ENCODE measurements at places on chromosomes 11 and 22.

- DNase-seq: no peak
Measured at GRCh38 chr22:48887394-48888332, 940.0 kb downstream of the BRD1 start.

GRCh38 chr22:20141186-20142077 is 9.4 kb downstream of the CCDC188 start:
- no peak for DNase-seq

DNA sequence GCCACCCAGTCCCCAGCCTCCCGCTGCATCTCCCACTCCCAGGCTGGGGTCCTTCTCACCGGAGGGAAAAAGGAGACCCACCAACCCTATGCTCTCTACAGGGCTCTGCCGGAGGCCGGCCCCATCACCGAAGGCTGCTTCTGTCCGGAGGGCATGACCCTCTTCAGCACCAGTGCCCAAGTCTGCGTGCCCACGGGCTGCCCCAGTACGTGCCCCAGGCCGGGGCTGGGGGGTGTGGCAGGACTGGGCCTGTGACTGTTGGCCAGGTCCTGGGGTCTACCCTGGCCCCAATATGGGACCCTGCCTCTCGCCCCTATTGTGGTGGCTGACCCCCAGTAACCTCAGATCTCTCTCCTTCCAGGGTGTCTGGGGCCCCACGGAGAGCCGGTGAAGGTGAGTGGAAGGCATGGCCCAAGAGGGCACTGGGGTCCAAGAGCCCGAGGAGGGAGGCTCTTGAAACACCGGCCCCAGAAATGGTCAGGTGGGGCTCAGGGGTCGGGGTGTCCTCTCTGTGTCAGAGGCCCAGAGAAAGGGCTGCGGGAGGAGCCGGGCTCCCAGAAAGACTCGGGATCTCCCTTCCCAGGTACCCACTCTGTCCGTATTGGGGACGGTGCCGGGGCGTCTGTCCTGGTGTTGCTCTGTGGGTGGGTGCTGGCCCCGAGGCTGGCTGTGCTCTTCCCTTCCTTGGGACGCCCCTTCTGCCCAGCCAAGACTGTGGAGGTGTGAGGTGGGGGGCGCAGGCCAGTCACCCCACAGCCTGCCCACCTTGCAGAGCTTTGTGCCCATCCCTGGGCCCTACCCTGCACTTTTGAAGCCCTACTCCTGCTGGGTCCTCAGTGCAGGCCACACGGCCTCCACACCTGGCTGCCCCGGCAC is 26.1 kb upstream of the MUC5B start:
- no peak for DNase-seq

DNA sequence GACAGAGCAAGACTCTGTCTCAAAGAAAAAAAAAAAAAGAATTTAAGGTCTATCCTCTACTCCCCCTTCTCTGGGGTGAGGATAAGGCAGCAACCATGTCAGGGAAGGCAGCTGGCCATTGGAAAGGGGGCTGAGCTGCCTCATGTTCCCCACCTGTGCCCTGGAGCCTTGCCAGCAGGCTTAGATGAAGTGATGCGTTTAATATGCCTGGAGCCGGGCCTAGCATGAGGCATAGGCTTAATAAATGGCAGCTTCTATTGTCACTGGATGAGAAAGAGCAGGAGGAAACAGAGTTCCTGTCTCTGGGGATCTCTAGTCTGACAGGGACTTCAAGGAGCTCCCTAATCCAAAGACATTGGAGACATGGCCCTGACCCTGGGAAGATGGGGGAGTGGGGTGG is 3.2 kb upstream of the KCNE3 start:
- no peak for DNase-seq

DNA sequence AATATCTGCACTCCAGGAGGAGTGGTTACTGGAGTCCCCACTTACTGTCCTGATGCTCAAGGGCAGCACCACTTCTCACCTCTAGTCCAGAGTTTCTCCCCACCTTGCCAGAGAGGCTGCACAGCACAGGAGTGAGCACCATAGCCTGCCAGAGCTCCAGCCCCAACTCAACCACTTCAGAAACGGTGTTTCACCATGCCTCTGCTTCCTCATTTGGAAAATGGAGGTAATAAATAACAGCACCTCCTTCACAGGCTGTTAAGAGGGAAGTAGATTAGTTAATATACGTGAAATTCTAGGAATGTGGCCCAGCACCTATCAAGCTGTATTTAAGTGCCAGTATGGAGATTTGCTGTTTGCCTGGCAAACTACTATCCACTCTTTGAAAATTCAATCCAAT is 63.0 kb downstream of the GALNT18 start:
- no peak for DNase-seq

DNA sequence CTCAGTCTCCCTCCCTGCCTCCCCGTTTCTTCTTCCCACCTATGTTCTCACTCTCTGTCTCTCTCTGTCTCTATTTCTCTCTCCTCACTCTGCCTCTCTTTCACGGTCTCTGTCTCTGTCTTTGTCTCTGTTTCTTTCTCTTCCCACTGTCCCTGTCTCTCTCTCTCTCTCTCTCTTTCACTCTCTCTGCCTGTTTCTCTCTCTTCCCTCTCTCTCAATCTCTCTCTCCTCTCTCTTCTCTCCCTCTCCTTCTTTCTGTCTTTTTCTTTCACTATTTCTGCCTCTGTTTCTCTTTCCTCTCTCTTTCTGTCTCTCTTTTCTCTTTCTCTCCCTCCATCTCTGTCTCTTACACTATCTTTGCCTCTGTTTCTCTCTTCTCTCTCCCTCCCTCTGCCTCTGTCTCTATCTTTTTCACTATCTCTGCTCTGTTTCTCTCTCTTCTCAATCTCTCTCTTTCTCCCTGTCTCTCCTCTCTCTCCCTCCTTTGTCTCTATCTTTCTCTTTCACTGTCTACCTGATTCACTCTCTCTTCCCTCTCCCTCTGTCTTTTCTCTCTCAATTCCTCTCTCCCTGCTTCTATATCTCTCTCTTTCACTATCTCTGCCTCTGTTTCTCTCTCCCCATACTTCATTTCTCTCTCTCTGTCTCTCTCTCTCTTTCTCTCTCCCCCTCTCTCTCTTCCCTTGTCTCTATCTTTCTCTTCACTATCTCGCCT is 5.4 kb downstream of the APLNR start:
- DNase-seq: no peak

GRCh38 chr11:72924568-72925190 is 110.5 kb downstream of the ATG16L2 start:
- no peak for DNase-seq

DNA sequence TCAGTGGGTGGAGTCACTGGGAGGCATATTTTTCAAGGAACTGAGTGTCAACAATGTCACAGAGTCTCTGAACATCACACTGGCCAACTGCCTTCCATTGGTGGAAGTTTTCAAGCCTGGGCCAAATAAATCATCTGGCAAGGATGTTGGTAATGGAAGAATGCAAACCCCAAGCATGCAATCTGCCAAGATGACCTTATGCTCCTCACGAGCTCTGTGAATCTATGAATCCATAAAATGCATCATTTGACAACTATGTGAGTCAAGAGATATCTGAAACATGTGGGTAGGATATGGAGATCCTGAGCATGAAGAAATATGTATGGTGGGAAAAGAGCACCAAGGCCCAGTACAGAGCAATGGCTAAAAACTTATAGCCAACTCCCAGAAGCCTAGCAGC is 122.2 kb downstream of the PLEKHA7 start:
- no peak for DNase-seq

GRCh38 chr22:42978453-42979103 is 36.4 kb downstream of the PACSIN2 start:
- no peak for DNase-seq

DNA sequence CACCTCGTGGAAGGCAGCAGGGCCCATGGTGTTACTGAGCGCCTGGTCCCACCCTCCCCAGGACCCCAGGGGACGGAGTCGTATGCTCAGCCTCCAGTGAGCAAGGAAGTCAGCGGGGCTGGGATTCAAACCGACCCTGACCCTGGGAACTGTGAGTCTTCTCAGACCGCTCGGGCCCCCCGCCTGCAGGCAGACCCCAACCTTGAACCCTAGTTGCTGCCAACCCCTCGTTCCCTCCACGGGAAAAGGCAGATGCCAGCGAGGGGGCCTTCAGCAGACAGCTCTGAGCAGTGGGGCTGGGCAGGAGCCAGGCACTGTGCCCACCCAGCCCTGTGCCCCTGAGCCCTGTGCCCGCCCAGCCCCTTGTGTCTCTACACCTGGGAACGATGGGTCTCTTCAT is 6.4 kb downstream of the SLC16A8 start:
- DNase-seq: no peak

DNA sequence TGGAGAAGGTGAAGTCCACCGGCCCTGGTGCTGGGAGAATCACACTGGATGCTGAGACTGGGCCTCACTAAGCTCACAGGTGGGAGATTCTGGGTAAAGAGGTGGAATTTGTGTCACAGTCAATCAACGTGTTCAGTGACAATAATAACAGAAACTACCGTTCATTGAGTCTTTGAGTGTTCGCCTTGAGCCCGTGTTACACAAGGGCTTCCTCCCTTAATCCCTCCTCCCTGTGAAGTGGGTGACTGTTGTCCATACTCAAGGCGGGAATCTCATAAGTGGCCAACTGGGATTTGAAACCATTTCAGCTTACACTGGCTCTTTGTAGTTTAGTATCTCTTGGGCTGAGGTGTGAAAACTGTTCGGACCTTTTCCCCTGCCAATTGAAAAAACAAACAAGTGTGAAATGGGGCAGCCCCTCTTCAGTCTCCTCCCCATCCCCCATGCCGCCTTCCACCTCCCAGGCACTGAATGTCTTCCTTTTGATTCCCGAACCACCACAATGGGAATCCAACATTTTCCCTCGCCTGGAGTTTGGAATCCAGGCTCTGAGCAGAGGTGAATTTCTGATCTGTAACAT is 502.4 kb downstream of the MIAT start:
- DNase-seq: no peak

DNA sequence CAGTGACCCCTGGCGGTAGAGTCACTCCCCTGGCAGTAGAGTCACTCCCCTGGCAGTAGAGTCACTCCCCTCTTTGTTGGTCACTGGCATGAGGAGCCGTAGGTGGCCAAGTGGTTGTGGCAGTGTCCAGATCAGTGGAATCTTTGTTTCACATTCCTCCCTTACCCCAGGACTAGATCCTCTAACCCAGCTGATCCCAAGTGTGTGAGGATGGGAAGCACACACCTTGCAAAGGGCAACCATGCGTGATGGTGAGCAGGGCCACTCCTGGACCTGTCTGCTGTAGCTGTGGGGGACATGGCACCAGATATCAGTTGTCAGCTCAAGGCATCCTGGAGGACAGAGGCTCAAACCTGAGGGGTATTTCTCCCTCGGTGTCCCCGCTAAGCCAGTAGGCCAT is 37.8 kb downstream of the OSBP2 start:
- DNase-seq: no peak

DNA sequence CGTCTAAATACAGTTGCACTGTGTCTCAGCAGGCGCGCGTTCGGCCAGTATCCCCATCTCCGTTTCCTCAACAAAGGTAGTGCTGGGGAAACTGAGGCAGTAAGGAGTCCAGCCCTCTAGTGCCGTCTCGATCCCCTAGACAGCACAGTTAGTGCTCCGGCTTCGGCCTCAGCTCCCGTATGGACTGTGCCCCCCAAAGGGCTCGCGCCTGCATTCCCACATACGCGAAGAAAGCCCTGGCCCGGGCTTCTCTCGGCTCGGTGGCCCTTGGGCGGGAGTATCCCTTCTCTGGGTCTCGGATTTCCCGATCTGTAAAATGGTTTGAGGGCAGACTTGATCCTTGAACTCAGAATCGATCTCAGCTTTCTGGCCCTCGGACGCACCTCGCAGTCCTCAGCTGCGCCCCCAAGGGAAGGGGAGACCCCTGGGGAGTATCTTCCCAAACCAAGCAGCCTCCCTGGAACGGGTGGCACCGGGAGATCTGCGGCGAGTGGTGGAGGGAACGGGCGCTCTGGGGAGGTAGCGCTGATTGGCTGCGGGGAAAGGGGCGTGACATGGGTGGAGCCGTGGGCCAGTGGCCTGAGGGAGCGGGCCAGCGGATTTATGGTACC is 759 bp upstream of the PEX16 start:
- no peak for DNase-seq

- no peak for DNase-seq
Measured at GRCh38 chr11:124493016-124493655, 47.6 kb upstream of the OR8B8 start.

- DNase-seq: no peak
Measured at GRCh38 chr11:86013713-86014112, 55.2 kb downstream of the PICALM start.
